NCI-H82 (cell line): ENCODE measurements at places on chromosomes 11 and 22.

- no peak for DNase-seq
Observed at GRCh38 chr11:58647866-58648265, 25.4 kb downstream of the CNTF start.

- DNase-seq, result peak; percentile 8
Observed at GRCh38 chr11:14374922-14375830, 16.2 kb upstream of the RRAS2 start.

DNA sequence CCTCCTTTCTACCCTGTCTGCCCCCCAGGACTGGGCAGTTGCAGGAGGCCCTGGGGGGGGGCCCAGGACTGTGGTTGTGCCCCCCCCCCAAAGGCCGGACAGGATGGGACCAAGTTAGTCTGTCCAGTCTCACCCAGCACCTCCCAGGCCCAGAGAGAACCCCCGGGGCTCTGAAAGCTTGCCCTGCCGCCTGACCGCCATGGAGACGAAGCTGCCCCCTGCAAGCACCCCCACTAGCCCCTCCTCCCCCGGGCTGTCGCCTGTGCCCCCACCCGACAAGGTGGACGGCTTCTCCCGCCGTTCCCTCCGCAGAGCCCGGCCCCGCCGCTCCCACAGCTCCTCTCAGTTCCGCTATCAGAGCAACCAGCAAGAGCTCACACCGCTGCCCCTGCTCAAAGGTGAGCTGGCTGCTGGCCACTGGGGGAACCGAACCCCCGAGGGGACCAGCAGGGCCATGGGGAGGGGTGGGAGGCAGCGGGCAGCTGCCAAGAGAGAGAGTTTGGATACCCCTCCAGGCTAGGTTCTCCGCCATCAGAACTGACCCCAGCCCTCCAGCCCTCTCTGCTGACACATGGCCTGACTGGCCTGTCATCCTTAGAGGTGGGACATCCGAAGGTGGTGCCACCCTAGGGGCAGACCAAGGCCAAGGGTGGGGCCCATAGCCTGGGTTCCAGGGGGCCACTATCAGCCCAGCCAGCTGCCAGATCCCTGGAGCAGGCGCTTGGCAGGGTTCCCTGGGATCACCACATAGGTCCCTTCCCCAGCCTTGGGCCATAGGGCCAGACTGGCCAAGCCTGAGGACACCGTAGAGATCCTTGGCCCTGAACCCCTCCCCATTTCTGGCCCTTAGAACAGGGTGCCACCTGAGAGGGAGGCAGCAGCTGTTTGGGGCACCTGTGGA, 1.3 kb downstream of the PPP2R5B start:
- DNase-seq, result no peak

DNA sequence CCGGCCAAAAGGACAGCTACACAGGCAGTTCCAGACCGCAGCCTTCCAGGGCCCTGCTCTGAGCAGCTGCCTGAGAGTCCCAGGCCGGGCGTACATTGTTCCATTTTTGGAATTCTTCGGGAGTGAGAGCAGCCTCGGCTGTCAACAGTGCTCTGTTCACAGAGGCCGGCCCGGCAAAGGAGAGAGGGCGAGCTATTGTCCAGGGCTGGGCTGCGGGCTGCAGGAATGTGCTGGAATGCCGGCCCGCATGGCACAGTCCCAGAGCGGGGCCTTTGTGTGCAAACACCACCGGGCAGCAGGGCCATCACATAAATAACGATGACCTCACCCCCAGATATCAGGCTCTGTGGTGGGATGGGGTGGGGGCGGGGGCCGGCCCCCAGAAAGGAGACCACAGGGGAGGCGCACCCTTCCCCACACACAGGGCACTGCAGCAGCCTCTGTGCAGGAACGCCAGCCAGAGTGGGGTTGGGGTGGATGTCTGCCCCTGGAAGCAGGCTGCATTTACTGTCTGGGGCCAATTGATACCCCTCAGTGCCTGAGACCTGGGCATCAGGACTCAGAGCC, 15.8 kb downstream of the LINC01488 start:
- no peak for DNase-seq

DNA sequence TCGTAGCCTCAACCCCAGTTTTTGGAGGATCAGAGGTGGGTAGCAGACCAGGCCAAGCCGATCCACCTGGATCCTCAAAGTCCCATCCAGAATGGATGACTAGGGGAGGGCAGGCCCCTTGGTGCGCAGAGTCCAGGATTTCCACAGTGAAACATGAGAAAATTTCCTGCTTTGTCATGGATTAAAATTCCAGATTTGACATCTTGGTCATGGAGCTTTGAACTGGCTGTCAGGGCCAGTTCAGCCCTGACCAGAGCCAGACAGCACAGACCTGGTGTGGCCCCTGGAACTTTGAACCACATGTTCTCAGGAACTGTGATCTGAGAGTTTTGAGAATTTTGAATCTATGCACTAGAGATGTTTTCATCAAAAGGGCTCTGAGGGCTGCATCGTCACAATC, 177.5 kb downstream of the MN1 start:
- DNase-seq, result no peak

- peak; percentile 91 for DNase-seq
Observed at GRCh38 chr11:78371221-78371891, 46.3 kb downstream of the GAB2 start.

DNA sequence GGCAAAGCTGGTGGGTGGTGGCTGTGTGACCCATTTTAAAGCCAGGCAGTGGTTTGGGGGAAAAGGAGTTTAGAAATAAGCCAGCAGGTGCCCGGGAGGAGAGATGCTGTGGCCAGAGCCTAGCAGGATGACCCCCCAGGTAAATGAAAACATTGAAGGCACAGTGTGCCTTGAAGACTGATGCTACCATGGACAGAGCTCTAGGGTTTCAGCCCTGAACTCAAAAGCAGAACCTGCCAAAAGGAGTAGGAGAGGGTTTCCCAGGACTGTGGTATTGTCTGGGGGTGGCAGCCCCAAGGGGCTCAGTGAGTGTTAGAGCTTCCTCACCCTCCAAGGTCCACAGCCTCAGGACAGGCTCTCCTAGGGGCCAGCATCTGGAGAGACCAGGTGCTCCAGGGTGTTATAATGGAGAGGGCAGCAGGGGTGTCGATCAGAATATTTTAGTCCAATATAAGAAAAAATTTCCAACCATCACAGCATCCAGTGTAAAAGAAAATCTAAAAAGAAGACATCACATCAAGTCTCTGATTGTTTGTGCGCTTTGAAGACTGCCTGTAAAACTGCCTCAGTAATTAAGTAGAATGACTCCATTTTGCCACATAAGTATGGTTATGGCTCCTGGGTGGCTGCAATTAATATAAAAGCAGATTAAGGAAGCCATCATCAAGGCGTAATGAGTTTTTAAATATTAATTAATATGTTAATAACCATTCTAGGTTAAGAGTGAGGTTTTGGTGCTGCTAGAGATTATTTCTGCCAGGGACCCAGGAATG, 88.6 kb upstream of the LMO1 start:
- no peak for DNase-seq

DNA sequence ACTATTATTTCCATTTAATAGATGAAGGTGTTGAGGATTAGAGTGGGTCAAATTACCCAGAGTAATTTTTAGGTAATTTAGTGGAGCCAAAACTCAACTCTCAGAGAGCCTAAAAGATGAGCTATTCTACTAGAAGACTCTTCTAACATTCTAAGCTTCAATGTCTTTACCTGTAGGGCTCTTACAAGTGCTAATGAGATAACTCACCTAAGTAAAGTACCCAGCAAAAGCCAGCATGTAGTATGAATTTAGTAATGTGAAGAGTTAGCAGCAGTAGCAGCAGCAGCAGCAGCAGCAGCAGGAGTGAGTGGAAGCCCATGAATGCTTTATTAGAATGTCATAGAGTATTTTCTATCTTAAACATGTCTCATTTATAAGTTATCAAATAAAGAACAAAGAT, 1239.2 kb downstream of the FAM181B start:
- DNase-seq, result no peak

- no peak for DNase-seq
Observed at GRCh38 chr11:130180896-130181294, 21.3 kb downstream of the ST14 start.

DNA sequence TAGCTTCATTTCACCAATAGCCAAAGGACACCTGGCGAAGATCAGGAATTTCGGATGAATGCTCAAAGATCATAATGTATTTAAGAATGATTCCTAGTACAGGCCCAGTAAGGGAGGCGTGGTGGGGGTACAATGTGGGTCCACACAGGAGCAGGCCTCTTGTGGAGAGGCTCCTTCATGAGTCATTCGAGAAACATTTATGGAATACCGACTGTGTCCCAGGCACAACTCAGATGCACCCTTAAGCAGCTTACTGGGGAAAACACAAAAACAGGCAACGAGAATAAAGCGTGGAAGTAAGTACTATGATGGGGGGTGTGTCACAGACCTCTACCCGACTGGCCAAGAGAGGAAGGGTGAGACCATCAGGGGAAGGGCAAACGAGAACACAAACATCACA, 44.5 kb downstream of the SMCO4 start:
- DNase-seq, result no peak

DNA sequence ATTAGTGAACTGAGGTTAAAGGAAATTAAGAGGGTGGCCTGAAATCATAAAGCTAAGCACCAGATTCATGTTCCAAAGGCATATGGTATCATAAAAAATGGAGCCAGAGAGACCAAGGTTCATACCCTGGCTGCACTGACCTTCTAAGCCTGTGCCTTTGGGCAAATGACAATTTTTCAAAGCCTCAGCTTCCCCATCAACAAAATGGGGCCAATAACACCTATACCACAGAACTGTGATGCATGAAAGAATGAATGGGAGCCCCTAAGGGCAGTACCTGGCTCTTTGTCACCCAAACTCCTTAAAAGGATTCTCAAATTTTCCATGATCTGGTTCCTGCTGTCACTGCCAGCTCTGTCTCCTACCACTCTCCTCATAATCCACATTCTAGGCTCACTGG, 72.5 kb downstream of the RAB30 start:
- no peak for DNase-seq

GRCh38 chr11:65968600-65969482, 7.3 kb downstream of the SART1 start:
- DNase-seq, result no peak

DNA sequence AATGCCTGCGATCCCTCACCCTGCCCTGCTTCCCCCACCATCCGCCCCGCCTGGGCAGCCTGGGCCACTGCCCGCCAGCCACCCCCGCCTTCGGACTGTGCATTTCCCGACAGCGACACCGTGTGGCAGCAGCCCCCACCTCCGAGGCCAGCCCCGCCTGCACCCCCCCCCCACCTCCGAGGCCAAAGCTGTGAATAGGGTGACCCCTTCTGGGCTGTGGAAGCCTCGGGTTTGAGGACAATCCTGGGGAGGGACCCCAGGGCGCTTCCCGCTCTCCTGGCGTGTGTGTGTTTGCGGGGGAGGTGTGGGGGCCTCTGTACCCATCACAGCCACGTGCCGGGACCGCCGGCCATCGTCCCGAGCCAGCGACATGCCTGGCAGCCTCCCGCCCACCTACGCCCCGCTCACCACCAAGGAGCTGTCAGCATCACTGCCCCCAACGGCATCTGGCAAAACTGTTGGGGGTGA, 33.8 kb upstream of the PPARA start:
- peak; percentile 85 for DNase-seq

- no peak for DNase-seq
Observed at GRCh38 chr11:48013269-48013901, 33.0 kb downstream of the PTPRJ start.

- DNase-seq, result no peak
Observed at GRCh38 chr11:126834149-126834548, 166.4 kb downstream of the KIRREL3 start.

DNA sequence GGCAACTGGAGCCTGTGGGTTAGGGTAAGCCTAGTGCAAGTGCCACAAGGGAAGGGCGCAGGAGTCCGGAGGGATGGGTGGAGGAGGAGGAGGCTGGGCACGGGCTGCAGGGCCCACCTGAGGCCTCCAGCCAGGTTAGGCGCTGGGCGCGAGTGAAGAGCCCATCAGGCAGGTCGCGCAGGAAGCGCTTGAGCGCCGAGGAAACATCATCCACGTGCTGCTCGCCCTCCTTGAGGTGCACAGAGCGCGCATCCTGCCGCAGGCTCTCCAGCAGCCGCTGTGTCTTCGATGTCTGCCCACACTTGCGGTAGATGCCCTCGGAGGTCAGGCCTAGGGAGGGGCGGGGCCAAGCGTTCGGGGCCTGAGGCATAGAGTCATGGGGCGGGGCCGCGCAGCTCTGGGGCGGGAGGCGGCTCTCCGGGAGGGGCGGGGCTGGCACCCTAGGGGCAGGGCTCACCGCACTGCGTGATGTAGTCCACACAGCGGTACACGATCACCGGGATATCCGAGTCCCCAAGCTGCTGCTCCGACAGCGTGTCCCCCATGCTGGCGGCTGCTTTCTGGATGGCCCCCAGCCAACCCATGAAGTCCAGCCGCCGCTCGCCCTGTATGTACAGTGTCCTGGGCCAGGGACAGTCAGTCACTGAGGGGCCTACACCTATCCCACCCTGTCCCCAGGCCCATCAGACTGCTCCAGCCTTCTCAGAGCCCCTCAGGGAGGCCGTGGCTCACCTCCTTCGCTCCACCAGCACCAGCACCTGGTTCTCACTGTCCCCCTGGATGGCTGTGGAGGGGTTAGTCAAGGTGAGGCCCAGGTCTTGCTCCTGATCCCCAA, 22.9 kb upstream of the PDE2A start:
- no peak for DNase-seq

DNA sequence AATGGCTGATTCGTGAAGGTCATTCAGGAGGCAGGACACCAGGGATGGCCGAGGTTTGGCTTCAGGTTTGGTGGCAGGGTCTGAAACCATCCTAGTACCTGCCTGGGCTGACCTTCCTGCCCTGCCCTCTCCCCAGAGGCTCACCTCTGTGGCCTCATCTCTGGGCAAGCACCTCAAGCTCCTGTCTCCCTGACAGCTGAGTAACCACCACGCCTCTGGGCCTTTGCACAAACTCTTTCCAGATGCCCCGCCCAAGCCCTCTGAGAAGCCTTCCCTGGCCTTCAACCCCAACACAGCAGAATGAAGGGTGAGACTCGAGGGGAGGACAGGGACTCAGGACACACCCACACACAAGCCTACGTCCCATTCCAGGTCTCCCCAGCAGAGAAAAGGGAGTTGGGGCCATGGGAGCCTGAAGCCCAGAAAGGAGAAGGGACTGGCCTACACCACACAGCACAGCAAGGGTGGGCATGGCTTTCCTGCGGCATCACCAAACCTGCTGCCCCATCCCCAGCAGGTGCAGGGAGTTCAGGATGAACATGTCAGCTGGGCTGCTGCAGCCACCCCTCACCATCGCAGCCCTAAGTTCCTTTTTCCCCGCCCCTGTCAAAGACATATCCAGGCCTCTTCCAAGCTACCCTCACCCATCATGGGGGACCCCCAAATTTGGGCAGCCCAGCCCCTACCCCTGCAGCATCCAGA, 2.4 kb downstream of the SHISA8 start:
- no peak for DNase-seq

GRCh38 chr11:69567951-69568808, 72.8 kb upstream of the CCND1 start:
- no peak for DNase-seq
